Stimulated activated CD8-positive, alpha-beta memory T cell treated with anti-CD3 and anti-CD28 coated beads, Interleukin-7, amount 100 ng/mL, for 1 hour (primary cell): ENCODE measurements at places on chromosomes 1 and 21.

GRCh38 chr1:203424861-203425662 lies 50.5 kb upstream of the PRELP start:
- DNase-seq, result no peak

- no peak for DNase-seq
Measured at GRCh38 chr1:28983509-28984310, 69.3 kb downstream of the EPB41 start.

GRCh38 chr1:209516771-209517680 lies 66.5 kb upstream of the CAMK1G start:
- DNase-seq, result no peak

GRCh38 chr1:171841931-171842761 lies 848 bp downstream of the DNM3 start:
- no peak for DNase-seq

DNA sequence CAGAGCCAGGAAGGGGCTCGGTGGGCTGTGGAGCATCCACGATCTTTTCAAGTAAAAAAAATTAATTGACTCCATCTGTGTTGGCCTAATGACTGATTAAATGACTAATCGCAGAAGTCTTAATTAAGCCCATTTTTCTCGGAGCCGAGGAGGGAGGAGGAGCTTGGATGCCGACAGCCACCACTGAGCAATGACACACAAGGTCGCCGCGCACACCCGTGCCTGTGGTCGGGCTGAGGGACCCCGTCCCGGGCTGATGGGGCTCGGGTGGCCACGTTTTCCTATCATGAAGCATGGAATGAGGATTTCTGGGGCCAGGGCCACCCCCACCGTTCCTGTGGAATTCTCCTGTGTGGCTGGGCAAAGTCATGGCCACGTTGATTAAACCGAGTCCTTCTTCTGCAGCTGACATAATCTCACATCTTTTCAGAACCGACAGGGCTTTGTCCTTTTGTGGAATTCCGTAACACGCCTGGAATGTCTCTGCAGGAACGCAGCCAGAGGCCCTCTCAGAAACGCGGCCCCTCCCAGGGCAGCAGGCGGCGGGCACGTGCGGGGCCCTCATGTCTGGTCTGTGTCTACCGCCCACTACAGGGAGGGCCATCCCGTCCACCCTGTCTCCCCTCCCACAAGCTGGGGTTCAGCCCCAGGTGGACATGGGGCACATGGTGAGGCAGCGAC lies 60.7 kb downstream of the MORN1 start:
- no peak for DNase-seq

- no peak for DNase-seq
Measured at GRCh38 chr1:168086438-168086837, 50.3 kb downstream of the GPR161 start.
